ENCODE measurements at places on chromosomes 12 and 14.

- DNase-seq: no peak
Measured at GRCh38 chr12:29545102-29545467, 47.6 kb upstream of the OVCH1 start.

- no peak for DNase-seq
Measured at GRCh38 chr12:75960954-75961661, 70.5 kb downstream of the PHLDA1 start.

GRCh38 chr12:90695415-90695814 lies 259.6 kb downstream of the CCER1 start:
- no peak for DNase-seq

DNA sequence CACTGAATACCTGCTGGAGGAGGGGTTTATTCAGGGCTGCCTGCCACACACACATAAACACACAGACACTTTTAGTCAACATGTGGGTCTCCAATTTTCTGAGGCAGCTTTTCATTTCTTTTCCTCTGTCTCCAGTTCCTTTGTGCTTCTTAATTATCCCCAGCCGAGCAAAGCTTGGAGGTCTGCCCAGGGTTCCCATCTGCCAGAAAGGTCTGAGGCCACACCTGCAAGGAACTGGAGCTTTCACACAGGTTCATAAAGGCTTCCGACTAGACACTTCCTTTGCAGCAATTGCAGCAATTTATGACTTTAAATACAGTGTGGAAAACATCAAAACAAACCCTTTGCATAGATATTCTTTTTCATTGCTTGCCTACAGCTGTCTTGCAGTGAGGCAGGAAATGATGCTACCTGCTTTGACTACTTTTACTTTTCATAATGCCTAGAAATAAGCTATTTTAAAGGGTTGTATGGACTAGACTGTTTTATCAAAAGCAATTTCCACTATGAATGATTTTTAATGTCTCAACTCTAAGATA lies 1318.9 kb downstream of the AACS start:
- no peak for DNase-seq

DNA sequence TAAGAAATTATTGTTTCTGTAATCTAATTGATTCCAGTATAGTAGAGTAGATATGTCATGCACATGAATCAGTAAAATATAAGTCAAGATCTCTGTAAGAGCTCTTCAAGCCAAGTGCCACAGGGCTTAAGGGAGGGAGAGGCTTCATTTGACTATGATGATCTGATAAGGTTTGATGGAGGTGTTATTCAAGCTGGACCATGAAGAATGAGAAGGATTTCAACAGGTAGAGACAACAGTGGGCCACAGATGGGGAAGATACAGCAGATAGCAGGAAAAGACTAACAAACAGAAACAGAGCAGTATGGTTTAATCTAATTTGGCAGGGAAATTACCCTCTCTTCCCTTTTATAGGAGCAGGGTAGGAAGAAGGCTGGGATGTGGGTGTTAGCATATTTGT lies 40.6 kb upstream of the FKBP4 start:
- DNase-seq: no peak

DNA sequence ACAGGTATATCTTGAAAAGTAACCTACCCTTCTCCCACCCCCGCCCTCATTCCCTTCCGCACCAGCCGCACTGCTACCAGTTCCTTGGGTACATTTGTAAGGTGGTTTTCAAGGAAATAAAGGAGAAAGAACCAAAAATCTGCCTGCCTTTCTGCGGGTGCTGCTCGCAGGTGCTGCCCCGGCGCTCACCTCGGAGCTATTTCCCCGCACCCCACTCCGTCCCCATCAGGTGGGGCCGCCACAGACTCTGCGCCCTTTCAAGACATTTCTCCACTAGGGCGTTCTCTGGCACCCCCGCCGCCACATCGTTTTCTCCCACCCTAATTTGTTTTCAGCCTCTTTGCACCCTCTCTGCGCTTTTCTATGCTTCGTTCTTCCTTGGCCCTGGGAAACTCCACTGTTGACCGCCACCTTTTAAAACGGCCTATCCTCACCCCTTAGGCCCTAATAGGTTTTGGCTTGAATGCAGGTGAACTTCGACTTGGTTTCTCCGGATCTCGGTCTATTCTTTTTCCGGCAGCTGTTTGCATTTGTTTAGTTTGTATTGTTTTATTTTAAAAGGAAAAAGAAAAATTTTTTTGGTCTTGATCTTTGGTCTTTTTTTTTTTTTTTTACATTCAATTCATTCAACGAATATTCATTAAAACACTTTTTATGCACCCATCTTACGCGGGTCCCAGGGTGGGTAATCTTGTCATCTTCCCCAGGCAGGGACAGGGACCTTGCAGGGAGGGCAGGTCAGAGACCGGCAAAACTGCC lies 3.0 kb downstream of the VSX2 start:
- DNase-seq: no peak

DNA sequence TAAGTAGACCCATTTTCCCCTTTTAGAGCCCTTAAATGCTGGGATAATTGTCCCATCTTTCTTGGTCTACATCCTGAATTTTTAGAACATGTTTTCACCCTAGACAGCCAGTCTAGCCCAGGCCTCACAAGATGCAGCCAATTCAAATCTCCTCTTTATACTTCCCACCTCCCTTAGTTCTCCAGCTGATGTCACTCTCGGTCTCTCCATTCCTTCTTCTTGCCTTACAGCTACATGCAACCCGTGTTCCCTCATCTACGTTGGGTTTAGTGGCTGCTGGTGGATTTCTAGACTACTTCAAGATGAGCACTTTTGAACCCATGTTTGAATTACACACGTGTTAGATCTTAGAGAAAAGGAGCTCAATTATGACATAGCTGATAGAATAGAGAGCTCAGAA lies 132.0 kb downstream of the PPM1H start:
- no peak for DNase-seq

- no peak for DNase-seq
Measured at GRCh38 chr14:100769035-100769939, 42.6 kb downstream of the DLK1 start.

DNA sequence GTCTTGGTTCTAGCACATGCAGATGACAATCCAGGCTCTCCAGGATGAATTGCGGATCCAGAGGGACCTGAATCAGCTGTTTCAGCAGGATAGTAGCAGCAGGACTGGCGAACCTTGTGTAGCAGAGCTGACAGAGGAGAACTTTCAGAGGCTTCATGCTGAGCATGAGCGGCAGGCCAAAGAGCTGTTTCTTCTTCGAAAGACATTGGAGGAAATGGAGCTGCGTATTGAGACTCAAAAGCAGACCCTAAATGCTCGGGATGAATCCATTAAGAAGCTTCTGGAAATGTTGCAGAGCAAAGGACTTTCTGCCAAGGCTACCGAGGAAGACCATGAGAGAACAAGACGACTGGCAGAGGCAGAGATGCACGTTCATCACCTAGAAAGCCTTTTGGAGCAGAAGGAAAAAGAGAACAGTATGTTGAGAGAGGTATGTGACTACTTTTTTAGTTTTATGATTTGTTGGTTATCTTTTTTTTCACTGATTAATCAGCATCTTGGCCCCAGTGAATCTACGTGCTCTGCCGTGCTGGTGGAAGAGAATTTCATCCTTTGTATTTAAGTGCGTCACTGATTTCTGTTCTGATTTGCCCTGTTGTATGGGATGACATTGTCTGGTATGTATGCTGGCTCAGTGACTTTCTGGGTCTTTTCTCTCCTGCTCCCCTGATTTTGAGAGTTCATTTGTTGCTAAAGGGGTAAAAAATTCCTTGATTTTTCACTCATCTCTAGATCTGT lies 92.3 kb downstream of the ERC1 start:
- no peak for DNase-seq

GRCh38 chr14:53295985-53296582 lies 143.0 kb upstream of the DDHD1 start:
- DNase-seq: no peak
